ENCODE measurements at places on chromosomes 1 and 21.

DNA sequence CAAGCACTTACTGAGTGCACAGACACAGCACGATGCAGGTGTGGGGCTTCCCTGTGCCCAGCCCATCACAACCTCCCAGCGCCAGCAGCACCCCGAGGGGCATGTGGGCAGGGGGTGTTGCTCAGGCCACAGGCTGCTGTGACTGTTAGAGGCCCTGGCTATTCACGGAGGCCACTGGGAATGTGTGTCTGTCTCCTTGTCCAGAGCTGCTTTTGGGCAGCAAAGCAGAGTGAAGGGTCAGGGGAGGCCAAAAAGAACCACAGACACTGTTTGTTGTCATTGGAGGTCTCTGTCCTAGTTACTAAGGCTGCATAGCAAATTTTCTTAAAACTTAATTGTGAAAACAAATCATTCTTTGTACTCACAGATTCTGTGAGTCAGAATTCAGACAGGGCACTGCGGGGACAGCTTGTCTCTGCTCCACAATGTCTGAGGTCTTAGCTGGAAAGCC lies 49.6 kb downstream of the TNFRSF8 start:
- no peak for DNase-seq

DNA sequence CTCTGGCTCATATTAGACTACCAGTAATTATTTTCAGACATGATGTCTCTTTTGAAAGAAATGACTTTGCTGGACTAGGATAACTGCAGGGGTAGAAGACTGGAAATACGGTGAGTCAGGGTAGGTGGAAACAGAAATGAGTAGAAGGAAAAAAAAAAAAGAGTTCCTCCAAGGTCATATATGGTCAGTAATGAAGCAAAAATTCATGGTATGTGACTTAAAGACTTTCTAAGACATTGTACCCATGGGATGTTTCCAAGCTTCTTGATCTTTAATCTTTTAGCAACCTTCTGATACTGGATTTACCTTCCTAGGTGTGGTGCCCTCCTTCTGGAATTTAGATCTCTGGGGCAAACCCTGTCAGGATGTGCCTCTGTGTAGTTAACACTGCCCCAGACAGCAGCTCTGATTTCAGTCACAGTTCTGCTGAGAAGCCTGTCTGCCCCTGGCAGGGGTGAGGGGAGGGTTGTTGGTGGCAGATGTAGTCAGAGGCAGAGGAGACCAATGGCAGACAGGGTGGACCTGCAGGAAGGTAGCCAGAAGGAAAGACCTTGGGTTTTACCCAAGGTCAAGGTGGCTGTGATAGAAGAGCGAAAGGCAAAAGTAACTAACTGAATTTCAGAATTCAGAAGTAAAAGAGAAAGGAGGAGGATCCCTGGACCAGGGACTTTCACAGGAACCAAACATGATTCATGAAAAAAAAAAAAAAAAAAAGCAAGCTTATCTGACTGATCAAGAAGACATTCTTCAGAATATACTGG lies 44.1 kb upstream of the BCL10 start:
- DNase-seq = no peak

- DNase-seq = no peak
These were observed 46.0 kb upstream of the IL12RB2 start for GRCh38 chr1:67261680-67262079.

GRCh38 chr1:151060007-151060656 lies at the start of gene MLLT11:
Gene MLLT11 (plus strand): TSS chr1:151060397. CDS start chr1:151067225, 6,828 bp downstream.
- no peak for DNase-seq

- no peak for DNase-seq
These were observed 132.9 kb upstream of the GFI1 start for GRCh38 chr1:92619466-92620189.

DNA sequence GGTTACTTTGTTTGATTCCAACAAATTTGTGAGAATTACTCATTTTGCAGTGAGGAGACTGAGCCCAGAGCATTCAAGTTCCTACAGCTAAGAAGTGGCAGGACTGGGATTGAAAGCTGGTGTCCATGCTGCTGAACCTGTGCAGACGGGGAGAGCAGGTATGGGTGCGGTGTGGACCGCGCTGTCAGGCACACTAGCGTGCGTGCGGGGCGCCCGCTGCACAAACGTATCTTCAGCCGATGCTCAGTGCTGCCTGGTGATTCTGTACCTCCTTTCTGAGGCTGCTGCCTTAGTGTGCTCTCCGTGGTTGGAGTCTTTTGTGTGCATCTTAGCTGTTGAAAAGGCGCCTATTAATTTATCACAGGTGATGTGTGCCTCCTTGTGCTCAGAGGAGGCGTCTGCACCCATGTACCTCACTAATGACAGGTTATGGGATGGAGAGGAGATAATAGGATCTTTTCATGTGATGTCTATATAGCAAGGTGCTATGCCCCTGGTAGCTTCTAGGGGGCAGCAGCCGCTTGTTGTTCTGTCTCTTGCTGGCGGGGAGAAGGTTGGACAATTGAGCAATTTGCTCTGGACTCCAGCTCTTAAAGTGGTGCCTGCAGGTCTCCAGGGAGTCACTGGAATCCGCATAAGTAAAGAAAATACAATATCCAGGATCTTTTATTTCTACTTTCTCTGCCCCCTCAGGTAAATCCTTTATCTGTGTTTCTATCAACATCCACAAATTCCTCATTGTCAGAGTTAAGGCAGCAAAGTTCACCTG lies 32.5 kb downstream of the PEX14 start:
- DNase-seq = no peak

GRCh38 chr1:51624855-51625254 lies 8.0 kb downstream of the OSBPL9 start:
- DNase-seq = no peak

- DNase-seq = no peak
These were observed 58.3 kb downstream of the CHD5 start for GRCh38 chr1:6121651-6122370.

GRCh38 chr1:218887141-218887925 lies 286.3 kb upstream of the LYPLAL1 start:
- DNase-seq = no peak

GRCh38 chr21:15781986-15782385 lies 52.2 kb downstream of the USP25 start:
- DNase-seq = no peak

DNA sequence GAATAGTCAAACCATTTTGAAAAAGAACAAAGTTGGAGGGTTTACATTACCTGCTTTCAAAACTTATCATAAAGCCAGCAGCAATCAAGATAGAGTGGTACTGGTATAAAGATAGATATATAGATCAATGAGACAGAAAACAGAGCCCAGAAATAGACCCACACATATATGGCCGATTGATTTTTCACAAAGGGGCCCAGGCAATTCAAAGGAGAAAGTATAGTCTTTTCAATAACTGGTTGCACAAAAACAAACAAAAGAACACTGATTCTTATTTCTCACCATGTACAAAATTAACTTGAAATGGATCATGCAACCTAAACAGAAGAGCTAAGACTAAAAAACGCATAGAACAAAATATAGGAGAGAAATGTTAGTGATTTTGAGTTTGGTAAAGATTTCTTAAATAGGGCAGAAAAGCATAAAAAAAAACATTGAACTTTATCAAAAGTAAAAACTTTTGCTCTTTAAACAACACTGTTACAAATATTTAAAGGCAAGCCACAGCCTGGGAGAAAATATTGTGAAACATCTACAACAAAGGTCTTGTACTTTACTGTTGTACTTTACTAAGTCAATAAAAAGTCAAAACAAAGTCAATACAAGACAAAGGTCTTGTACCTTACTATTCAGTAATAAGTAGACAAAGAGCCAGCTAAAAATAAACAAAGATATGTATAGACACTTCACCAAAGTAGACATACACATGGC lies 50.2 kb downstream of the ST3GAL3 start:
- no peak for DNase-seq

DNA sequence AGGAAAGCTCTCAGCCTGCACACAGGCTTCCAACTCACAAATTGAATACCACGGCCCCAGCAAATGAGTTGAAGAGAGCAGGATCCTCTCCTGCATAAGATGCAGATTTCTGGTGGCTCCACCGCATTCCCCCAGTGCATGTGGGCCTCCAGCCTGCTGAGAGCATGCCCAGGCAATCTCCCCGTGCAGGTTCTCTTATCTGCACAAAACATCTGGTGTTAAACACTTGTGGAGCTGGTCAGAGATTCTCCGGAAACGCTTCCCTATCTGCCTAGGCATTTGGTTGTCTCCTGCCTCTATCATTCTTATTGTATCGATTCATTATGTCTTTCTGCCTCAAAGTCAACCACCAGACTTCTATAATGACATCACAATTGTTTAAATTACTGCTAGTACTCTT lies 1349.0 kb upstream of the B3GALT2 start:
- no peak for DNase-seq

DNA sequence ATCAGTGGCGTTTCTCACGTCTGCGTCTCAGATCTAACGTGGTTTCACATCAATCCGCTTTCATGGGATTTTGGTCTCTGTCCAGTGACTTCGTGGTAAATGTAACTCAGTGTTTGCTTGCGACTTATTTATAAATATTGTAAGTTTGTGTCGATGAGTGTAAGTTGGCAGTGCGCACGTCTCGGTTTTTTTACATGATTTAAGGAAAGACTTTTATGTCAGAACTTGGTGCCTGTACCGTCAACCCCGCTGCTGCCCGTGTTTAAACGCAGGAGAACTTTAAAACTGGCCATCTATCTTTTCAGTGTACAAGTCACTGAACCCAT lies 1.5 kb downstream of the B3GALT6 start:
- DNase-seq = no peak

GRCh38 chr1:20211511-20211931 lies 25.2 kb upstream of the PLA2G2C start:
- no peak for DNase-seq

DNA sequence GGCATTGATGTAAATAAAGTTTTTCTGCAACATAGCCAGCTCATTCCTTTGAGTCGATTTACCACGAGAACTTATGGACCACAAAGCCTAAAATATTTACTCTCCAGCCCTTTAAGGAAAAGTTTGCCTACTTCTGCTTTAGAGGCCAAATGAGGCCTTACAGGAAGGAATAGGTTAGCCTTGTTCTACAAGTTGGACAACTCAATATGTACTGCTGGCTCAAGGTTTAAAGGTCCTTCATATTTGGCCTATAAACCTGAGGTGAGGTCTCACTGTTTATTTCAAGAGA lies 144.5 kb upstream of the DNAH14 start:
- DNase-seq = no peak

DNA sequence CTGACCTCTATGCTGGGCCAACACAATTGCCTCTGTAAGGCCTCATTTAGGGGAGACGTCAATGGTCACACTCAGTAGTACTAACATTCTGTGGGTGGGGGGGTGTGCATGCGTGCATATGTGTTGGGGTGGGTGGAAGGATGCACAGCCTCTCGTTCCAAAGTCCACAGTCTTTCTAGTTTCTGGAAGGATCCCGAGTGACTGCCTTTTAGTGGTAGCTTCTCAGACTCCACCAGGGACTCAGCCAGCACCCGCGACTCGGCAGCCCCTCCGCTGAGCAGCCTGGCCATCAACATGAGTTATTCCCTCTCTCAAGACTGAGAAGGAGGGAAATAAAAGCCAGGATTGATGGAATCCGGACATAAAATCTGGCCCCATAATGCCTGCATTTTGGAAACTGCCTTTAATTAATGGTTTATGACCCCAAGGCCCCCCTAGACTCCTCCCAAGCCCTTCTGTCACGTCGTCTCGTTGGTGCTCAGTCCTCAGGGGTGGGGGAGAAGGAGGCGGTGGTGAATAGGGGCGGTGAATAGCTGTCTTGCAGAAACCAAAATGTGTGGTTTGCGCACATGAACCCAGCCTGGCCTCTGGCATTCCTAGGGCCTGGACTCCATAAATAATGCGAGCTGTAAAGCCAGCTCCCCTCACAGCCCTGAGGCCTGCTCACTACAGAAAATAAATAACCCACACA lies 65.1 kb upstream of the TMEM51 start:
- DNase-seq = no peak

- DNase-seq = no peak
These were observed 30.3 kb upstream of the FAM78B start for GRCh38 chr1:166197141-166197540.

GRCh38 chr1:170669107-170669445 lies 5.1 kb downstream of the PRRX1 start:
- DNase-seq = no peak

GRCh38 chr1:109821831-109822745 lies 58.4 kb upstream of the EPS8L3 start:
- no peak for DNase-seq

GRCh38 chr1:60697204-60697994 lies 385.0 kb upstream of the NFIA start:
- no peak for DNase-seq

DNA sequence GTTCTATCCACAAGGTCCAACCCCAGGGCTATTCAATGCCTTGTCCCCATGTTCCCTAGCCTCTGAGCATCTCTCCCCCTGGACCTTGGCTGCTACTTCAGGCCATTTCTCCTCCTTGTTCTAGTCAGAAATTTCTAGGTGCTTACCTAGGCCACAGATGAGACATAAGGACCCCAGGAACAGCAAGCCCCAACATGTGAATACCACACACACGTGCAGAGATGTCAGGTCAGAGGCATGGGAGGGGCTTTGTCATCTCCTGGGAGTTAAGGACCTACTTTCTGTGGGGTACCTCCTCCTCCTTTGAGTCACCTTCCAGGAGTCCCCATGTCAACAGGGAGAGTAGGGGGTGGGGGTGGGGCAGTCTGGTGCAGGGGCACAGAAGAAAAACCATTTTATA lies 7.1 kb upstream of the RGS16 start:
- DNase-seq = no peak

GRCh38 chr1:111729271-111729921 lies 9.8 kb downstream of the INKA2 start:
- no peak for DNase-seq

GRCh38 chr1:71881611-71882010 lies 400.7 kb downstream of the NEGR1 start:
- DNase-seq = no peak

- DNase-seq = no peak
These were observed 733.9 kb upstream of the CHRM3 start for GRCh38 chr1:238652346-238652968.

DNA sequence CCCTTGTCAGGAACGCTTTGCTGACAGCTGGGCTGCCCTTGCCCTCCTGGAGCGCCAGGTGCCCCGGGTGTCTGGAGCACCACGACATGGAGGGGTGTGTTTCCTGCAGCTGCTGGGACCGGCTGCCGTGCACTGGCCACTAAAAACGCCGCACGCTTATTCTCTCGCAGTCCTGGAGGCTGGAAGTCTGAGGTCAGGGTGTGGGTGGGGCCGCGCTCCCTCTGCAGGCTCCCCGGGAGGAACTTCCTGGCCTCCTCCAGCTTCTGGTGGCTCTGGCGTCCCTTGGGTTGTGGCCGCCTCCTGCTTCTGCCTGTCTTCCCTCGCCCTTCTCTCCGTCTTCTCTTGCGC lies 28.0 kb upstream of the PLCH2 start:
- DNase-seq = no peak
